ENCODE measurements at places on chromosomes 1 and 21.

GRCh38 chr1:59265622-59266021, 31.3 kb upstream of the FGGY start:
- no peak for DNase-seq

DNA sequence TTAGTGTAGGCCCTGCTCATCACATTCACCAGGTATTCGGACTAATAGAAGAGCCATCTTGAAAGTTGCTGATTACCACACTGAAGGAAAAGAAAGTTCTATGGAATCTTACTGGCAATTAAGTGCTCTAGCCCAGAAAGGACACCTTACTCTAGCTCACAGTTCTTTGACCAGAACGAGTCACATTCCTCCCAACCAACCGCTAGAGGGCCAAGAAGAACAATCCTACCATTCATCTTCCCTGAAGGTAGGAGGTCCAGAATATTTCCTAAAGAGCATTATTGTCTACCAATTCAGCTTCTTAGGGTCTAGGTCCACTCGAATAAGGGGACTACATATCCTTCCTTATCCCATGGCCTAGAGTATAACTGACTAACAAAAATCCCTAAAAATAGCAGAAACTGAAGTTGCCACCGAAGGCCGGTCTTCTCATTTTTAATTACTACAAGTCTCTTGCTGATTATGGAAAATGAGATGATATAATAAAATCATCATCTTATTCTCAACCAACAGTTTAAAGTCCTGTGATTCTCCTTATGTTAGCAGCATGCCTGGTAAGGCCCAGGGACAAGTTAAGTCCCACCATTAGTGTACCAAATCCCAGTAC, 2.7 kb upstream of the FMO1 start:
- DNase-seq = peak; percentile 45

DNA sequence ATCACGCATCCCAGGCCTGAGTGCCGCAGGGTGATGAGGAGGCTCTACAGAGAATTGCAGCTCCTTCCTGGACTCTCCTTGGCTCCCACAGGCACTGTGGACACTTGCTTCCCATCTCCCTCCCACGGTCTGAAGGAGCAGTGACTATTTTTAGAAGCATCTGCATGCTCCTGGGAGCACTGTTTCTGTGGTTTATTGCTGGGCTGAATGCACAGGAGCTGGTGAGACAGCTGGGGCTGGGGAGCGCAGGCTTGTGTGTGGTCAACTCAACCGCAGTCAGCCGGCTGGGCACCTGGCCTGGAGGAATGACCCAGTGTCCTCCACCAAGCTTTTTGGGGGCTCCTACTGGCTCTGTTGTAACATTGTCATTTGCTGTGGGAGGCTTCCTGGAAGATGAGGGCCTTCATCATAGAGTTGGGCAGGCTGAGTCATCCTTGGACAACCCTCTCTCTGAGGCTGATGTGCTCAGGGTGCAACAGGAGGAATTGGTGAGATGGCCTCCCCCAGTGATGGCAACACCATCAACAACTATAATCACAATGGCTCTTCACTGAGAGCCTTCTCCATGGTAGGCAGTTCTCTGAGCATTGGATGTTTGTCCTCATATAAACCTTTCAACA, 1.7 kb downstream of the NFASC start:
- DNase-seq = no peak

DNA sequence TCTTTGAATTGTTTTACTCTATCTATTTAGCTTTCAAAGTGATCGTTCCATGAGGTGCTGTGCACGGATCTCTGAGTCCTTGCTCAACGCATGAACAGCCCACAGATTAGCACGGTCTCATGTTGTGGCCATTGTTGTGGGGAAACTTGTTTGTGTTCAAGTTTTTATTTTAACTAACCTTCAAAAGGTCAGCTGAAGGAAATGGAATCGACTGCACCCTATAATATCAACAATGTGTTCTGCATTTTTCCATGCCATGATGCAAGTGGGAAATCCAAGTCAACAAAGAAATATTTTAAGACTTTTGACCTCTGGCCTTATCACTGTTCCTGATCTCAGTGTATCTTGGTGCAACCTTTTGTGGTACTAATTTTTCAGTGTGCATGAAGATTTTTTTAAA, 6.1 kb downstream of the SH2D1B start:
- DNase-seq = peak; percentile 64

GRCh38 chr1:229258757-229259060, 12.2 kb upstream of the RAB4A start:
- no peak for DNase-seq

- no peak for DNase-seq
Measured at GRCh38 chr1:148318904-148319242, 164.2 kb downstream of the PPIAL4G start.

DNA sequence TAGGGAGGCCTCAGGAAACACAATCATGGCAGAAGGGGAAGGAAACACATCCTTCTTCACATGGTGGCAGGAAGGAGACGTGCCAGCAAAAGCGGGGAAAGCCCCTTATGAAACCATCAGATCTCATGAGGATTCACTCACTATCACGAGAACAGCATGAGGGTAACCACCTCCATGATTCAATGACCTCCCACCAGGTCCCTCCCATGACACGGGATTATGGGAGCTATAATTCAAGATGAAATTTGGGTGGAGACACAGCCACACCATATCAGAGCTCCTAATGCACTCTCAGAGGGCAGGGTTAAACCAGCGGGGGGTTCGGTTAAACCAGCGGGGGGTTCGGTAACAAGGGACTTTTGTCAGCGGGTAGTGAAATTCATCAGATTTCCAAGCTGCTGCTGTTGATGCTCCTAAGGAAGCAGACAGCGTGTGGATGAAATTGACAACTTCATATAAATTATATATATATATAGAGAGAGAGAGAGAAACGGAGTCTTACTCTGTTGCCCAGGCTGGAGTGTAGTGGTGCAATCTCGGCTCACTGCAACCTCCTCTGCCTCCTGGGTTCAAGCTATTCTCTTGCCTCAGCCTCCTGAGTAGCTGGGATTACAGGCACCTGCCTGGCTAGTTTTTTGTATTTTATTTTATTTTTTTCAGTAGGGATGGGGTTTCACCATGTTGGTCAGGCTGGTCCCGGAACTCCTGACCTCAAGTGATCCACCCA, 4.2 kb downstream of the CSTB start:
- DNase-seq = no peak

DNA sequence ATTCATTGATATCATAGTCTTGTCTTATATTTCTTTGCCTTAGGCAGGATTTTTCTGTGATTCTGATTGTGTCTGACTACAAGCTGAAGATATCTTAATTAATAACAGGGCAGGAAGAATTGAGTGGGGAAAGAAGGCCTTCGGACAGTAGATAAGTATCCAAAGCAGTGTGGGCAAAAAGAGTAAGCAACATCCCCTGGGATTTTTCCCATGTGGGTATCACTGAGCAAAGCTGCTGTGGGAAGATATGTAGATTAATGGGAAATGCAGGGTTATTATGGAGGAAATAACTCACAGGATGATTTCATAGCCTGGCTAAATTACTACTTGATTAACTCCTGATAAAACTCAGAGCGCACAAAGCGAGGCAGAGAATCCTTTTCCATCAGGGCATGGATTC, 55.7 kb downstream of the RGS5 start:
- no peak for DNase-seq

- peak; percentile 13 for DNase-seq
Measured at GRCh38 chr1:231315887-231316286, 21.8 kb downstream of the EXOC8 start.

GRCh38 chr1:121471523-121471922, 286.7 kb downstream of the SRGAP2C start:
- DNase-seq = no peak

DNA sequence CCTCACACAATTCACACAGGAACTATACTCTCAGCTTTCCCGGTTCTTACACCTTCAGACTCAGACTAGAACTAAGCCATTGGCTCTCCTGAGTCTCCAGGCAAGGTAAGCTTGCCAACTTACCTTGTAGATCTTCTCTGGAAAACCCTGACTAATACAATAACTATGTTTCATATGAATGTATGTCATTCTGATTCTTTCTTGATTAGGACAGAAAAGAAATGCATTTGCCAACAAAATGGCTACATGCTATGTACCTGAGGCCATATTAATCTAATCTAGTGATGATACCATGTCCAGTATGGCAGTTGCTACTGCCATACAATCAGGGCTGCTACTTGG, 9.8 kb upstream of the ZSWIM5 start:
- no peak for DNase-seq

GRCh38 chr1:147177611-147178380, 5.5 kb upstream of the PRKAB2 start:
- DNase-seq = peak; percentile 66

- peak; percentile 85 for DNase-seq
Measured at GRCh38 chr21:35265170-35265877, 216.2 kb upstream of the RUNX1 start.

DNA sequence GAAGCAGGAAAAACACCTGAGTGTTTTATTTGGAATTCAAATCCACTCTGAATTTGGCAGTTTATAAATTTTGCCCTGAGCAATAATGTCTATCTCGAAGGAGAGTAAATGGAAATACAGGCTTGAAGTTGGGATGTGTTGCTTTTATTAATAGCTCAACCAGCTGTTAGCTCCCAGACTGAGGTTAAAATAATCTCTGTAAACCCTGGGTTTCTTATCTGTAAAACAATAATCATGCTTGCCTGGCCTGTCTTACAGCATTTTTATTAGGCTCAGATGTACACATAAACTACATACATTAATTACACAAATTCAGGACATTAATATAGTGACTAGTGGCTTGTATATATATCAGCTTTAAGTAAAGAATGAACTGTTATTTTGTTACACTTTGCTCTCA, 148.5 kb downstream of the GALNT2 start:
- DNase-seq = no peak

Data from HCEC 1CT (cell line).